ENCODE measurements at places on chromosomes 4 and X.

DNA sequence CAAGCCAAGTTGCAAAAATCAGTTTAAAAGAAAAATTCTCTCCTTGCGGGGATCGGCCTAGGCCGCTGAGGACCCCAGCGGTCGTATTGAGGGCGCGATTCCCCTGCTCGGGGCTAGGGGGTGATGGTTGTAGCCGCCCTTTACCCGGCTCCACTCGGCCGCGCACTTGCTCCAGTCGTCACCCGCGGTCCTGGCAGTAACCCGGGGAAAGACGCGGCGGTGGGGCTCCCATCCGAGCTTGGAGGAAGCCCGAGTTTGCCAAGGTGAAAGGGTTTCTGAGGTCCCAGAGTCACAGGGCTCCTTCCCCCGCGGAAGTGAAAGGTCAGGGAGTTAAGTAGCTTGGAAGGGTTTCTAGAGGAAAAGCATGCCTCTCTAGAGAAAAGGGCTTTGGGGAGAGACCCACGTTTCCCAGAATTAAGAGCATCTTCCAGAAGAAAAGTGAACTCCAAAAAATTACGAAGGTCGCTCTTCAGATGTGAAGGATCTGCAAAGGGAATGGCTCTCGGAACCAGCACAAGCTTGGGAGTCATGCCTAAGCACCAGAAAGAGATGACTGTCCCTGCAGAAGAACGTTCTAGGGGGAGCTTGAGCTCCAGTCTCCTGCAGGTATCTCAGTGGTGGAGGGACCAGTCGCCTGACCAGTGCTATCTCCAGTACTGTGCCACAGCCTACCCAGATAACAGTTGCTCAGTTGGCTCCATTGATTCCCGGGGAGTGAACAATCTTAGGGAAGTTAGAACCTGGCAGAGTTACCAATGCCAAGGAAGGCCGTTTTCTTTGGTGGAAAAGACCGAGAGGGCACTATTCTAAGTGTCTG is 875 bp downstream of the LAP3 start:
- peak; percentile 78 for DNase-seq

- no peak for DNase-seq
Measured at GRCh38 chrX:137363559-137363958, 202.4 kb upstream of the ZIC3 start.

DNA sequence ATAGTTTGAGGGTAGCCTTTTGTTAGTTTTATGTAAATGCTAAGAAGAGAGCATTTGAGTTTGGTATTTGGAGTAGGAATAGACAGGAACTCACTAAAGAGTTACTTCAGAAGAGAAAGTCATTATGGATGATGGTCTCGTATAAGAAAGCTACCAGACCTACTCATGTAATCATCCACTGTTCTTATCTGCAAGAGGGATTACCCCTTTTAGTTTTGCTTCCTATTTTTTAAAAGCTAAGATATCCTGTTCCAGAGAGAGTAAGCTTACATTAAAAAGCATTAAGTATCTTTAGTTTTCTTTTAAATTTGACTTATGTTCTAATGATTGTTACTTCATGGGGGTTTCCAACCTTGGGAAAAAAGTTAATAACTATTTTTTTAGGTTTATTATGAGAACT is 12.5 kb upstream of the ART3 start:
- DNase-seq, result no peak

GRCh38 chrX:10133980-10134676 is 22.6 kb upstream of the CLCN4 start:
- DNase-seq, result peak; percentile 53

- DNase-seq, result no peak
Measured at GRCh38 chr4:17068891-17069290, 170.4 kb upstream of the LDB2 start.

GRCh38 chrX:109350551-109350950 is 131.3 kb downstream of the GUCY2F start:
- DNase-seq, result no peak

DNA sequence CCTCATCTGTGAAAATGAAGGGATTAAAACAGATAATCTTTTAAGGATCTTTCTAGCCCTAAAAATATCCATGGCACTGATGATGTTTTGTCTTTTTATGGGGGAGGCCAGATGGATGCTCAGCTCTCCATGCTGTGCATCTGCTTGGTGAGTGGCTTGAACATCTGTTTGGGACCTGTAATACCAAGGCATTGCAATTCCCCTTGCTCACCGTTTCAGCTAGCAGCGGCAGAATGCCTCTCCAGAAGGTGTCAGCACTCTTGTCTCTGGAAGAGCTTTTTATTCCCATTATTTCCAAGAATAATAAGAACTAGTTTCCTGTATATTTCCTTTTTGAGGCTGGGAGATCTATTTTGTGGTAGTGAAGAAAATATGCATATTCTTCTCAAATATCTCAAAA is 151.9 kb upstream of the ANK2 start:
- no peak for DNase-seq

- DNase-seq, result no peak
Measured at GRCh38 chr4:124974152-124974551, 261.6 kb upstream of the ANKRD50 start.

GRCh38 chr4:25090516-25090915 is 59.8 kb upstream of the LGI2 start:
- DNase-seq, result no peak
